ENCODE measurements at places on chromosomes 12 and 14.

GRCh38 chr14:49559979-49560768 lies 26.0 kb downstream of the RPS29 start:
- DNase-seq = no peak

GRCh38 chr12:94980577-94980976 lies 22.9 kb downstream of the NDUFA12 start:
- DNase-seq = no peak

- DNase-seq = no peak
These were observed 18.4 kb upstream of the SRGAP1 start for GRCh38 chr12:63826006-63826585.

- peak; percentile 80 for DNase-seq
These were observed 19.3 kb downstream of the NFKBIA start for GRCh38 chr14:35385042-35385839.

- DNase-seq = no peak
These were observed 100.4 kb downstream of the EFCAB11 start for GRCh38 chr14:89853936-89854693.
